ENCODE measurements at places on chromosomes 3 and 15. TPM values are rescaled to one million over a fixed set of nuclear protein-coding genes. Genes with fewer than 3 reads are reported as not detected.

The KLHL40 gene
- polyA plus RNA-seq, result 82.3 TPM

The PRC1 gene
- polyA plus RNA-seq, result 44.7 TPM

The ZNF860 gene
- polyA plus RNA-seq, result 0.57 TPM

The ZNF385D gene
- 35.9 TPM for polyA plus RNA-seq

The CFAP20DC gene
- 4.0 TPM for polyA plus RNA-seq

The CEP152 gene
- polyA plus RNA-seq, result 3.4 TPM

- DNase-seq, result no peak
Observed at GRCh38 chr15:32870240-32871033, 152.6 kb downstream of the GREM1 start.

DNA sequence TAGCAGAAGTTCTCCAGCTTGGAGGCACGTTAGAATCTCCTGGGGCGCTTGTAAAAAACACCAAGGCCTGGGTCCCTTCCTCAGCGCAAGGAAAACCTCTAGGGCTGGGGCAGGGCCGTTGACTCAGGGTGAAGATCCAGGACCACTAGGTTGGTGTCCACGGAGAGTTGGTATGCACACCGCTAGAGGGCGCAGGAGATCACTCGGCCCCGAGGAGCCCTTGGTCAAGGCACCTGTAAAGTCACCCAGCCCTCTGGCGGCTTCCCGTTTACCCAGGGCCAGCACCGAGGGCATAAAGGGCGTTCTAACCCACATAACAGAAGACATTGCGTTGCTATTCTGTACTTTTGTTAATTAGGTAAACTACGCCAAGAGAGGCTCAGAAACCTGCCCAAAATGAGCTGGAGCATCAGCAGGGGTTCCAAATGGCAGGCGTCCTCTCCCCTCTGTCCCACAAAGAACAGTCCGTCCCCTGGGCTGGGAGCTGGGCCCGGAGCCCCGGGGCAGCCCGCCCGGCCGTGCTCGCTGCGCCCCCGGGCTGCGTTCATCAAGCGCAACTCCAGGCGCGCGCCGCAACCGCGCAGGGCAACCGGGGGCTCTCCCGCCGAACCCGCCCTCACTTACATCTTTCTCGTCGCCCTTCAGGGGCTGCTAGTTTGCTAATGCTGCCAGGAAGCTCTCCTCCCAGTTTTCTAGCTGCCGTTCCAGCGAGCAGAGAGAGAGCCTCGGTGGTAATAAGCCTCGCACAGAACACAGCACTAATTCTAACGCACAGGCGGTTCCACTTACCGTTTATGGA lies 332.1 kb downstream of the ARRDC4 start:
- peak; percentile 6 for DNase-seq

- no peak for DNase-seq
Observed at GRCh38 chr3:188270423-188270972, 116.5 kb downstream of the LPP start.

DNA sequence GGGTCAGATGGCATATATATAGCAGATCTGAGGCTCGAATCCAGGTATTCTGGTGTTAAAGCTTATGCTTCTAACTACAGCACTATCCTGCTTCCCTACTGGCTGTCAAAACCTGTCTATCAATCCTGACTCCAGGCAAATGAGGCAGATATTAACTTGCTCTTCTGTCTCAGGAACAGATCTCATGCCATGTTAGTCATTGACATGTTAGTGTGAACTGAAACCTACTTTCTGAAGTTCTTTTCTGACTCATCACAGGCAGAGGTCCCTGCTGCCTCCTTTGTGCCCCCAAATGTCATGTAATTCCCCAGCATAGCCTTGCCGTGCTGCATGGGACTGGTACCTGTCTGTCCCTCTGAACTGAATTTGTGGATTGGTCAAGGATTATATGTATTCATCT lies 125.0 kb upstream of the SMAD3 start:
- no peak for DNase-seq

DNA sequence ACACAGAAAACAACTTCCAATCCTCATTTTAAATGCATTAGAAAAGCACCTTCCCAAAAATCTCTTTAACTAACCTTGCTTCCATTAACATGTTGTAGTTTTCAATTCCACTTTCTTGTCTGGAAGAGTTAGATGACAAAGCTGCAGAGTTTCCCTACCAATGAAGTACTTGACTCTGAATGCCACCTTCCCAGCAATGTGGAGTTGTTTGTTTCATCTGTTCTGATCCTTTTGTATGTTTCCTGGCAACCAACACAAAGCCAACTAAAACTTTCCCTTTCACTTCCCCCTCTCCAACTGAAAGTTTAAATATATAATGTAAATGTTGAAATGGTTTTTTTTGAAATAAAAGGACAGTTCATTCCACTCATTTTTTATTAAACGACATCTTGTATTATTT lies at the start of gene WDR49:
Gene WDR49 (minus strand): TSS at position 183 of the 400 bp plus-strand sequence. CDS start 517 bp downstream, outside the sequence.
- DNase-seq, result peak; percentile 15

GRCh38 chr15:101244889-101245668 lies 6.8 kb downstream of the CHSY1 start:
- DNase-seq, result no peak

DNA sequence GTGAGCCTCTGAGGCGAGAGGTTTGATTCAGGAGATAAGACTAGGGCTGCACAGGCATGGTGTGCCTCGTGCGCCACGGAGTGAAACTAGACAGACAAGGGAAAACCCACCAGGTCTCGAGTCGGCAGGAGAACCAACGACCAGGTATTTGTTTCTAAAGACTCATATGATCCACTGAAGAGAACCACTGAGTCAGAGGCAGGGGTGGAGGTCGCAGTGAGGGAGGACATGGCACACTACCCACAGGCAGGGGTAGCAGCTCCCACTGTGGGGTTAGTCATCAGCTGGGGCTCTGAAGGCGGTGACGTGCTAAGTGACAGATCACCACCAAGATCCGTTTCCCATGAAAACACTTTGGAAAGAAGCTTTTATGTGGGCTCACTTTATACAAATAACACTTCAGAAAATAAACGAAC lies 45.7 kb downstream of the CHSY1 start:
- no peak for DNase-seq

DNA sequence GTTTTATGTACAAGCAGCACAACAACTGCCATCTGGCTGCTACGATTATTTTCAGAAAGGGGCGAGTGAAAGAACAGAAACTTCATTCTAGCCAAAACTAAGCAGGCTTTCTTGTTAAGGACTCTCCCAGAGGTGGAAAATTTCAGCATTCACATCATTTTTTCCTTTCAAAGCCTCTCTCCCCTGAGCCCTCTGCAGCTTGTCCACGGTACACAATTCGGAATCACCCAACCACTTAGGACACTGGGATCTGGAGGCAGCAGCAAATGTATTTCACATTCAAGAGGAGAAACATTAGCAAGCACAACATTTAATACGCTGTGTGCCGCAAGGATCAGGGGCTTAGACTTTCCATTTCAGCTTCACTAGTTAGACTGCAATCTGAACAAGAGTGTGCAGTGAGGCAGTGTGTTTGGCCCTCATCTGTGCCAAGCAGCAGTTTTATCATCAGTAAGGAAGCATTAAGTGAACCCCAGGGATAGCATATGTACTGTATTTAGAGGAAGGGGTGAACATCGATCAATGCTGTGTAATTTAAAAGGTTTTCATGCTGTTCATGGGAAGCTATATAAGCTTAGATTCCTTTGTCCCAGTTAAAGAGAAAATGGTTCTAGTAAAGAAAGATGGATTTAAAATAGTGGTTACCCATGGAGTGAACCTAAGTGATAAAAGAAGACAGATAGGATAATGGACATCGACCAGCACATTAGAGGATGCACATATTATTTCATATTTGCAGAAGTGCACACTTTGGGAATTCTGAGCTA lies 504.9 kb downstream of the TBL1XR1 start:
- DNase-seq, result peak; percentile 76

GRCh38 chr15:38954090-38954489 lies 389.5 kb upstream of the RASGRP1 start:
- DNase-seq, result no peak

- DNase-seq, result no peak
Observed at GRCh38 chr3:114756506-114757279, 390.4 kb downstream of the ZBTB20 start.

DNA sequence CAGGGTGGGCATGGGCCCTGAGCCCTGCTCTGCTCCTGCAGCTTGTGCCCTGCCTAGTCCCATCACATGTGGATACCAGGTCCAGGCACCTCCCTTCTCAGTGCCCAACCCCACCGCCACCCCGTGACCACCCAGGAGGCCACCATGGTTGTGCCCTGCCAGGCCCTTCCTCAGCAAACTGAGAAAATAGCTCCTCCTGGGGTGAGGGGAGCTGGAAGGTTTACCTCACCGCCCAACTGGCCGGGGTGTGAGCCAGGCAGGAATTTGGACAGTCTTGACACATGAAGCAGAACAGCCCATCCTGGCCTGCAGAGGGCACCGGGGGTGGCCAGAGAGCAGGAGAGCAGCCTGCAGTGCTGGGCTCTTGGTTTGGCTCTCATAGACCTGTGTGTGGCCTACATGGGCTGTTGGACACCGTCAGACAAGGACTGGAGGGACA lies 11.4 kb upstream of the C3orf22 start:
- no peak for DNase-seq

DNA sequence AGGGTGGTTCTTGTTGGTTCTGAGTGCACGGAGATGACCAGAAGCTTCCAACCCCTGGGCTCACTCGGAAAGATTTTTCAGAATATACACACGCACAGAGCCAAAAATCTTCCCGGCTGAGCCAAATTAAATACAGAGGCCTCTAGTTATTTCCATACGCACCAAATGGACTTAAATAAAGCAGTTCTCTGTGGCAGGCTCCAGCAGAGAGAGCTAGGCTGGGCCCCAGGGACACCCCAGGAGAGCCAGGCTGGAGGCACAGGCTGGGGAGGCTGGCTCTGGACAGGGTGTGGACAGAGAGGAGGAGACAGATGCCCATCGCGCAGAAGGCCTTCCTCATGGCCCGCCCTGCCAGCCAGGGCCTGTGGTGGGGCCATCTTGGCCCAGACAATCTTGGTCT lies 115.9 kb downstream of the IQSEC1 start:
- DNase-seq, result no peak

GRCh38 chr3:71503525-71504249 lies 79.8 kb downstream of the FOXP1 start:
- no peak for DNase-seq

DNA sequence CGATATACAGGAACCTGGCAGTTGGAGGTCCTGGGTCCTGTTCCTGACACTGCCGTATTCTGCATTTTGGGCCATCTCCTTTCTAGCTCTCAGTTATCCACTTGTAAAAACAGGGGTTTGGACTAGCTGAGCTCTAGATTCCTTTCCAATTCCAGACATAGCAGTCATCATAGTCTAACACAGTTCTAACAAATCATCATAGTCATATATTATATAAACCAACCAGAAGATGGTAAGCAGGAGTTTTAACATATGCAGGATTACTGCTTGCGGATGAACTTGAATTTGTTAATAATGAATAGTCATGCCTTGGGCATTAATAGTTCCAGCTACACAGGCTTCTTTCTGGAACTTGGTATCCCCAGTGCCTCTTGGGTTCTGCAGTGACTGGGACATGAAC lies 26.6 kb downstream of the MASP1 start:
- no peak for DNase-seq

Measured in muscle of arm (tissue), 14 donors.